ENCODE measurements at places on chromosomes 16 and 17.

- DNase-seq: no peak
These were observed 28.1 kb downstream of the GRIN2C start for GRCh38 chr17:74831444-74832146.

DNA sequence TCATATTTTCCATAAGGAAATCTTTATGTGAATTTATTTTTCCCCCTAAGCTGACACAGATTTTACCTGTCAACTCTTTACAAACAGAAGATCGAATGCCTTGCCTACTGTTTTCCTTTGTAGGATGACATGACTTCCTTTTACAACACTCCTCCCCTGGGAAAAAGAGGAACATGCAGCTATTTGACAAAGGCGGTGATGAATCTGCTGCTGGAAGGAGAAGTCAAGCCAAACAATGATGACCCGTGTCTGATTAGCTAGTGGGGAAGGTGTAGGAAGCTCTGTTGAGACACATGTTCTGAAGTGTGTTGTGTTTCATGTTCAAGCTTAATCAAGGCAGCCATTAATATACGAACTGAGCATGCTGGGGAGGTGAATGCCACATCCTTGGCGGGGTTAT is 238.0 kb downstream of the PHKB start:
- peak; percentile 27 for DNase-seq

GRCh38 chr17:54980375-54980774 is 11.8 kb downstream of the STXBP4 start:
- no peak for DNase-seq

DNA sequence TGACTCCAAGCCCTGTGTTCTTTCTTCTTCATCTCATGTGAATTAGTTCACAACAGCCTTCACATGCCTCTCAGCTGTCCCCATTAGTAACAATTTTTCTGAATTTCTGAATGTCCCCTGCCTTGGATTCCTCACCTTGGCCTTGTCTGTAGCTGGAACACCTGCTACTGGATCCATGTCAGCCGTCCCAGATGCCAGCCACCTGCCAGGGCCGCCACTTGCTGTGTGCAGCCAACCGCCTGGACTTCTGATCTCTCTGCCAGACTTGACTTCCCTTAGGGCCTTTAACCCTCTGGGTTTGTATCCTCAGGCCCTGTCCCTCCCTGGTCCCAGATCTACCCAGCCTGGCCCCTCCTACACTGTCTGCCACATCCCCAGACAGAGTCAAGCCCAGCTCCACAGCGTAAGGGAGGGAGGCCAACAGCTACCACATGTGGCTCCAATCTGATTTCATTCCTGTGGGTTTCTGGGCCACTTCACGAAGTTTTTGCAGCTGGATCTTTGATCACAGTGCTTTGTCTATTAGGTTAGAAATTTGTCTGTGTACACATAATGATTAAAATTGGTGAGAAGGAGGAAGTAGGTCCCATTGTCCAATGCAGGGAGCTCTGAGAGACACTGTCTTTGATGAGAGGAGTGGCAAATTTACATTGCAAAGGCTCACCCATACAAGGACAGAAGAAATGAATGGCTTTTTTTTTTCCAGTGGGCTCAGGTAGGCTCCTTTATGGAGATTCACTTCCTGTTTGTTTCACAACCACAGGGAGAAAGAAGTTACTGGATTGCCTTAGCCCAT is 15.3 kb downstream of the MPP2 start:
- no peak for DNase-seq

DNA sequence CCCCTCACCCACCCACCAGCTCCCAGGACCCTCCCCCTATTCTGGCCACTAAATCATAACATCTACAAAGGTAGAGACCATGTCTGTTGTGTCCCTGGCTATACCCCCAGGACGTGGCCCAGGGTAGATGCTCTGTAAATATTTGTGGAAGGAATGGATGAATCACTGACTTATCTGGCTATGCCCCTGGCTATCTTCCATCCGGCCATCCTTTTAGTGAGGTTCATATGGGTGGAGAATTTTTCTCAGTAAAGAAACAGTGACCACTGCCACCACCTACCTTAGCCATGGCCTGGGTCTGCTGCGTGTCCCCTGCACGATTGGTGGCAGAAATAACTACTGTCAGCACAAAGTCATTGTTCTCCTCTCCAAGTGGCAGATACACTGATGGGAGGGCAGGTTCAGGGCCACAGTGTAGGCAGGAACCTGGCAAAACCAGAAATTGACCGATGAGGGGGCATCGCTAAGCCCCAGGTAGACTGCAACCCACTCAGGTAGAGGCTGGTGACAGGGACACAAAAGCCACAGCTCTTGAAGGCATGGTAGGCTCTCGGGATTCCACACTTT is 63.1 kb upstream of the BCO1 start:
- DNase-seq: no peak

GRCh38 chr17:2025220-2025621 is at the start of gene RTN4RL1:
TSS of gene RTN4RL1 (minus strand) at chr17:2025334. CDS start at chr17:2024865, 469 bp downstream.
- DNase-seq: peak; percentile 46
